ENCODE measurements at places on chromosomes 2 and 18.

DNA sequence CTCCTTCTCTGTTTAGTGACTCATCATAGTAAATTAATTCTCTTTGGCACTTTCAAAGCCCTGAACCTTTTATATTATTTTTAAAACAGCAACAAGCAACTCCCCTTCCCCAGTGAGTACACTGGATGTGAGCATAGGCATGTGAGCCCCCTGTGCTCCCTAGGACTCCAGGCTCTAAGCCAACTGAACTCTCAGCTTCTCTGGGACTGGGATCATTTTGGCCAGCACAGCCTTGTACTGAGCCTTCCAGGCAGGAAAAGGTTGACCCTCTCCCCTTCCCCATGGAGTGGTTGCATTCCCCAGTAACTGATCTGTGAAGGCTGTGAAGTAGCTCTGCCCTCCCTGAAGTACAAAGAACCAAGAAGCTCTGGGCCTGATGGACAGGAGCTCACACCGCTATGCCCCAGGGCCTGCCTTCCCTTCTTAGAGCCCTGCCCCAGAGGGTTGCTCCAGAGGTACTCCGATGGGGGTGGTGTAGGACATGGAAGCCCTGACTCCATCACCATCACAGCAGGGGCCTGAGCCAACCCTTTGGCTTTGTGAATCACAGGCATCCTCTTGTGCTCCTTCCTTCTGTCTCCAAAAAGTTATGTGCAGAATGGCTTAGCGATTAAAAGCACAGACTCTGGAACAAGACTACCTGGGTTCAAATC is 57.8 kb downstream of the ADD2 start:
- DNase-seq = no peak

GRCh38 chr18:32684096-32684495 is 88.7 kb downstream of the KLHL14 start:
- no peak for DNase-seq

DNA sequence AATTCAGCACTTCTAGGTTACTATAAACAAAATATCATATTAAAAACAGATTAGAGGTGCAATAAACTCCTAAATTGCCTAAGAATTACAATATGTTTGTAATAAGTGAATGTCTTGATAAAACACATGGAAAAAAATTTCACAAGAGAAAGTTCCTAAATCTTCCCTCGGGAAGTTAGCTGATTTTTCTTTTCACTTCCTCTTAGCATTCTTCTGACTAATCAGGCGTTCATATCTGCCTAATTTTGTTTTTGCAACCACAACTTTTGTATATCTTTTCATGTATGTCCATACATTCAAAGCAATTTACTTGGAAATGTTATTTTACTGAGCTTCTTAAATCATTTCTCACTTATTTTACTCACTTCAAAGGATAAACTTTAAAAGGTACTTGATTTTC is 88.5 kb downstream of the RTTN start:
- no peak for DNase-seq

- no peak for DNase-seq
Measured at GRCh38 chr2:231794383-231794782, 8.1 kb downstream of the COPS7B start.

DNA sequence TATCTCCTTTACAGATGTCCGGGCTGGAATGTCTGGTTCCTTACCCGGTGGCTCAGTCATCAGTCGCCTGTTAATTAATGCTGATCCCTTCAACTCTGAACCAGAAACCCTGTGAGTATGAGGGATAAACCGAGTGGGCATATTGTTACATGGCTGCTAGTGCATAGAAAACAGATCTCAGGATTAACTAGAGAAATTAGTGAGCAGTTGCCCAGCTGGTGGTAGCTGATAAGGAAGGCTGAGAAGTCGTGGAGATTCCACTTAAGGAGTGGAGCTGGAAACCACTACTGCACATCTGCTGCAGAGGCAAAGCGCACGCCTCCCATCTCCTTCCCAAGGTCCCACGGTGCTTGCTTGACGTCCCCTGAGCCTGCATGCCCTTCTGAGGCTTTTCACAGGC is 97.7 kb downstream of the DGKD start:
- no peak for DNase-seq

- no peak for DNase-seq
Measured at GRCh38 chr2:58319481-58319880, 78.4 kb upstream of the FANCL start.

GRCh38 chr2:171557363-171557762 is 35.1 kb downstream of the CYBRD1 start:
- DNase-seq = no peak

GRCh38 chr2:101689114-101689825 is 8.2 kb upstream of the MAP4K4 start:
- no peak for DNase-seq

DNA sequence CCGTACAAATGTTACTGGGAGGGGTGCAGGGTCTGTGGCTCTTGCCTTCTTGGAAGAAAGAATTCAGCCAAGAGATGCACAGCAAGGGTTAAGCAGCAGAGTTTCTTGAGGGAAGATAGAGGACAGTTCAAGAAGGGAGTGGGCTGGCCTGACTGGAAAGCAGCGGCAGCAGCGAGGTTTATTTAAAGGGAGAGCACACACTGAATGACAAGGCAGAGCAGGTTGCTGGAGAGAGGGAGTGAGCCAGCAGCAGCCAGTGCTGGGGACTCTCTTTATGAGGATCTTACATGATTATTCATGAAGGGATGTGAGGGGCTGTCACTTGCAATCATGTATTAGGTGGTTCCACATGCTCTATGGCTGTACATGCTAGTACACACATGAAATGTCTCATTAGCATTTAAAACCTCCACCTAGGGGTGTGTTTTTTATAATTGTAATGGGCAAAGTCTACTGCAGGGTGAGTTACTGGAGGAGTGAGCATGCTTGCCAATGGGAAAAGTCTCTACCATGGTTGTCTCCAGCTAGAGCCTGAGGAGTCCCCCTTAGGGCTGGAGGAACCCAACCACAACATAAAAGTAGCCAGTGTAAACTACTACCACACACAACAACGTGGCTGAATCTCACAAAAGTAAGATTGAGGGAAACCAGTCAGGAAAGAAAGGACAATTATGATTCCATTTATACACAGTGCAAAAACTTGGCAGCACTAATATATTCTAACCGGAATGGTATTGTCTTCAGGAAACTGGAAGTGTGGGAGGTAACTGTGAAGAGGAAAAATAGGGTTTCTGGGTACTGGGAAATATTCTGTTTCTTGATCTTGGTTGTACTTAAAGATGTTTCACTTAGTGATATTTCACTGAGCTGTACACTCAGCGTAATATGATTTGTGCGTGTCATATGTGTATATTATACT is 87.6 kb upstream of the FAM110C start:
- DNase-seq = no peak

DNA sequence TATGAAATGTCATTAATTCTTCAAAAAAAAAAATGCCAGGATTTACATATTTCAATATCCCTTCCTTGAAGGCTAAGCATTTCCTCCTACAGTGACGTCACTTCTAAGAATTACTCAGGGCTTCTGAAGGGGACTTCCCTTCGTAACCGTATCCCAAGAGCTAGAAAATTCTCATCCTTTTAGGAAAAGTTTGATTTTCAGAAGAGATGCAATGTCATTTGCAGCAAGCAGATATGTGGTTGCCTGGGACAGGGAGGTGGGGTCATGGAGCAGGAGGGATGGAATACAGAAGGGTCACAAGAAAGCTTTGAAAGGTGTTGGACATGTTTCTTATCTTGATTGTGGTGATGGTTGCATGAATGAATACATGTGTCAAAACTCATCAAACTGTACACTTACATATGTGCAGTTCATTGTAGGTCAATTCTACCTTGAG is 97.0 kb upstream of the ATL2 start:
- no peak for DNase-seq

- no peak for DNase-seq
Measured at GRCh38 chr2:119180892-119181291, 22.3 kb upstream of the C1QL2 start.

- DNase-seq = no peak
Measured at GRCh38 chr2:238225911-238226697, 13.7 kb downstream of the HES6 start.

DNA sequence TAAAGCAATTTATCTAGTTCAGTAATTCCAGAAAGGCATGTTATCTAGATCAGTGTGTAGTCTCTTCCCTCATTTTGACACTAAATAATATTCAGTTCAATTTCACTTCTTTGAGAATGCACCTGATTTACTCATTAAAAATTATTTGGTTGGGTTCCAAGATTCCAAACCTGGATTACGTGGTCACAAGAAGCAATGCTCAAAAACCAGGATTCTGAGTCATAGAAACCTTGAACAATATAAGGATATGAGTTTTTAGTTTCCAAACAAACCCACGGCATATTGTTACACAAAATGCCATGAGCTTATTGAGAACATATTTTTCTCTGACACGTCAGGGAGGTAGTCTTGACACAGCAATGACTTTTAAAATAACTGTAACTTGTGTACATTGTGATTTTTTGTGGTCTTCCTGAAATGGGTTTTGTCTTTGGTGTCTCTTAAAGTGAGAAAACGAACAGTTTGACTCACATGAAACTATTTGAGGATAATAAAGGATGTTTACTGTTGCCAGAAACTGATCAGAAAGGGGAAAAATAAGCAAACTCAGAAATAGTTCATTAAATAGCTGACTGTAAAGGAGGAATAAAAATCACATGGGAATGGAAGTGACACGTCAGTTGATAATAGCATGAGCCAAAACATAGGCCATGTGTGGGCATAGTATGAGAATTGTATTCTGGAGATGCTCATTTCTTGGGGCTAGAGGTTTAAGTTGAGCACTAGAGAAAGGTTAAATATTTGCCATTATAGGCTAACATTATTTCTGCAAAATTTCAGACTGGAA is 617.7 kb upstream of the CDH2 start:
- no peak for DNase-seq

DNA sequence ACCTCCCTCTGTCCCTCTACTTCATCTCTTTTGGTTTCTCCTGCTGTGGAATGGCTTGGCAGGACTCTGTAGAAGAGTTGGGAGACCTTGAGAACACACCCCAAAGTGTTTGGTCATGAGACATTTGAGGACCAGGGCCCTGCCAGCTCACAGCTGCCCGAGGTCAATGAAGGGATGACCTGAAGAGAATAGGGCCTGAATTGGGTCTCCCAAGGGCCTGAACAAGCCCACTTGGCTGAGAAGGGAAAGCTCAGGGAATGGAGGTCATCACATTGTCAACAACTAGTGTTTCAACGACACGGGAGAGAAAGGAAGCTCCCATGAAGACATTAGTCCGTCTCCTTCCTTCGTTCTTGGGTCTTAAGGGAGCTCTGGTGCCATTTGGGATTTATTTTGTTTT is 52.8 kb downstream of the TTC32 start:
- DNase-seq = no peak

GRCh38 chr2:232689152-232689910 is 7.8 kb upstream of the GIGYF2 start:
- no peak for DNase-seq

- no peak for DNase-seq
Measured at GRCh38 chr18:36798738-36799473, 29.9 kb downstream of the TPGS2 start.

DNA sequence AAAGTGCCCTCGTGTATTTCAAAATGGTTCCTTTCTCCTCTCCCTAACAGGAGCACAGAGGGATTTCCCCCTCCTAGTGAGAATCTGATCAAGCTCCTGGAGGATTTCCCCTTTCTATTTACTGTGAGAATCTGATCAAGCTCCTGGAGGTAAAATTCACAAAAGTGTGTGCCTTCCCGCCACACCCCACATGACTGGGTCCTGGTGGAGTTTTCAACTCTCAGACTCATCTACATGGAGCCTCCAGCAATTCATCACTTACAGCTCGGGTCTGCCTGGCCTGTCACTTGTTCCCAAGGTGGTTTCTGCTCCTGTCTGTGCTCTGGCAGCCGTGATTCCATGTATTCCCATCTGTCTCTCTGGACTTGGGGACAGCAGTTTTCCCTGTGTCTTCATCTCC is 590.7 kb downstream of the FBXO15 start:
- no peak for DNase-seq

GRCh38 chr18:13245481-13246000 is 27.0 kb downstream of the LDLRAD4 start:
- no peak for DNase-seq

DNA sequence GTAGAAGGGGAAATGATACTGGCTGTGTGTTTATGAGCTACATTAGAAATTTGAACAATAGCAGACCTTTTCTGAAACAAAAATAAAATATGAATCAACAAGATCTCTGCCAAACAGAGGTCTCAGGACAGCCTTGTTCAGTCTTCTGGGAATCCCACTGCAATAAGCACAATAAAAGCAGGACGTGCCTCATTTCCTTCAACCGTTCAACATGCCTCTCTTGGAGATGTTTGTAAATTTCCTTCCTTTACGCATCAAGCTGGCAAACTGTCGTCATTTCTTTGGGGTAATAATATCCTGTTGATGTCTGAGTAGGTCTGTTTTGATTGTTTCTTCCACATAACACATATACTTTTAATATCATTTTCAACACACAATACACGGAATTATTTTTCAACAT is 77.2 kb downstream of the TCF4 start:
- no peak for DNase-seq

GRCh38 chr2:226585130-226585561 is 214.5 kb downstream of the IRS1 start:
- no peak for DNase-seq

DNA sequence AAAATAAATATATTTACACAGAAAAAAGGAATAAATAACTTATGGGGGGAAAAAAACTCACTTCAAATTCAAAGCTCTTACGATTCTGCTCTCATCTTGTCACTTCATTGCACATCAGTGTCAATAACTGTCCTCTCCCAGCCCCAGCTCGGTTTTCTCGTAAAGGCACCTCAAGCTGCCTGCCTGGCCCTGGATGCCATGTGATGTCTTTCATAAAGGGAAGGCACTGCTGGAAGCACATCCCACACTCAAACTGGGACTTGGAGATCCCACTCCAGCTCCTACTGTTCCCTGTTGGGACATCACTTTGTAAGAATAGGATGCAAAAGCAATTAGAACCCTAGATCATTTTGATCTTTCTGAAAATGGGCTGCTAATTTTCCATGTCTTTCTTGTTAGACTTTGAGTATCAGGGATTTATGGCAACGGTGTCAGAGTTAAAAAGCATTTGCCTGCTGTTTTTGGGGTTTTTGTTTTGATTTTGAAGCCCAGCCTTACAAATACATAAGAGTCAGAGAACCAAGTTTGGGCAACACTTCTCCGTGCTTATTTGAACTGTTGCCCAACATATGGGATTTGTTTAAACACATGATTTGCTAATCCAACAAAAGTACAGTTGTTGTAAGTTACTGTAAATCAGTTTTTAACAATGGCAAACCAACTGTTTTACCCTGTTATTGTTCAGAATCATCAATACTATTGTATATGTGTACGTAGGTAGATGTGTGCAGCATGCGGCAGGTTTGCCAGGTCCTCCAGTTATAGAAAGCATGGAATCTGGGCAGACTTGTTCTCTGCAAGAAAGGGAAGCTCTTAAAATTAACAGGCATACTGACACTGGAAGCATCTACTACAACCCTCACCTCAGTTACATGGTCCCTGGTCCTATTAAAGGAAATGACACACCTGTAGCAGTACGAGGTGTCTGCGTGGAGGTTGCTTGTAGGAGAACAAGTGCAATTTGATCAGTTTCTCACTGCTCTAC is 20.6 kb downstream of the SERTAD2 start:
- no peak for DNase-seq

GRCh38 chr2:124832521-124832920 is 807.4 kb downstream of the CNTNAP5 start:
- DNase-seq = no peak

- DNase-seq = no peak
Measured at GRCh38 chr2:47339745-47340541, 63.0 kb upstream of the MSH2 start.

- no peak for DNase-seq
Measured at GRCh38 chr2:98242003-98242402, 104.3 kb upstream of the CNGA3 start.

- no peak for DNase-seq
Measured at GRCh38 chr2:135124924-135125886, 73.1 kb downstream of the RAB3GAP1 start.

Data from stimulated activated CD4-positive, alpha-beta T cell treated with anti-CD3 and anti-CD28 coated beads, Interleukin-1b, Interleukin-23, amount 100 ng/mL, for 24 hours (primary cell).